Natural killer cell treated with Interleukin-12 subunit alpha and Interleukin-12 subunit beta and Interleukin-15 and Interleukin-18, amount 100 ng/mL, for 72 hours (primary cell): ENCODE measurements at places on chromosomes 2 and 18. TPM values are rescaled to one million over a fixed set of nuclear protein-coding genes. Genes with fewer than 3 reads are reported as not detected.

The TEX44 gene
- not detected for total RNA-seq

The PAPOLG gene
- 17.3 TPM for total RNA-seq

The IL36A gene
- total RNA-seq = not detected

The ZNF804A gene
- total RNA-seq = not detected

The TMEM37 gene
- not detected for total RNA-seq

The VRK2 gene
- 27.1 TPM for total RNA-seq

The CDK15 gene
- total RNA-seq = not detected

The RGPD4 gene
- total RNA-seq = 0.07 TPM

The FOXI3 gene
- total RNA-seq = not detected

The ANKRD62 gene
- not detected for total RNA-seq

The RNU2-63P gene
- 13.9 TPM for total RNA-seq

The YWHAQ gene
- total RNA-seq = 221 TPM

The MPP4 gene
- total RNA-seq = not detected

GRCh38 chr18:80210312-80211083 lies 36.8 kb downstream of the PARD6G start:
- no peak for DNase-seq

DNA sequence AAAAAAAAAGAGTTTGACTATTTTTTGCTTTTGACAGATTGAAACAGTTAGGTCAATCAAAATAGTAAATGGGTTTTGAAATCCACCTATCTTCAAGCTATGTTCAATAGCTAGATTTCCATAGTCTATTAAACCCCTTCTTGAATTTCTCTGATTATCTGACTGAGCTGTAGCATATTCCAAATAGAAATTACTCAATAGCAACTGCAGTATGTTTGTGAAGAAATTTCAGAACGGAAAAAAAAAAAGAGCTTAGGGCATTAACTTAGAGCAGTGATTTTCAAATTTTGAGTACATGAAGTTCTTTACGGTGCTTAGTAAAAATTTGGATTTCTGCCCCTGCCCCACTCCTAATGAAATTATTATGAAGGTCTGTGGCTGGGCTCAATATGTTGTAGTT lies 432.3 kb downstream of the LRP1B start:
- DNase-seq = no peak

GRCh38 chr2:28643911-28644334 lies 107.7 kb upstream of the PPP1CB start:
- no peak for DNase-seq

DNA sequence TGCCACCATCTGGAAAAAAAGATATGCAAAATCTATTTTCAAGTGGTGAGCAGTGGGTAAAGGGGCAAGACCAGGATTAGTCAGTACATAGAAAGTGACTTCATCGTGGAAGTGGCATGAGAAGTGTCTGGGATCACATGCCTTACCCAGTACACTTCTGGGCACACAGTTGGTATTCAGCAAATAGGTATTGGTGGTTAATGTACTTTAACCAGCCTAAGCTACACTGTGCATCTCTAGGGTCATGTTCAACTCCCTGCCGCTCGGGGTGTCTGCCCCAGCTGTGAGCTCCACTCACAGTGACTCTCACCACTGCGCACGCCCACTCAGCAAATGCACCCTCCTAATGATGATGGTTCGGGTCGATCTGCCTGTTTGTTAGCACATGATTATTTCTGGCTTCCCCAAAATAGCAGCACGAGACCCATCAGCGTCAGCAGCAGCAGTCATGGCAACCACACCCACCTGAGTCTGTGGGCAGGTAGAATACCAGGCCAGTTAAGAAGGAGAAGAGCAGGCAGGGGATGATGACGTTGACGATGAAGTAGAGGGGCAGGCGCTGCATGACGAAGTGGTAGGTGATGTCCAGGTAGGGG lies 11.1 kb downstream of the CHRNA1 start:
- no peak for DNase-seq

DNA sequence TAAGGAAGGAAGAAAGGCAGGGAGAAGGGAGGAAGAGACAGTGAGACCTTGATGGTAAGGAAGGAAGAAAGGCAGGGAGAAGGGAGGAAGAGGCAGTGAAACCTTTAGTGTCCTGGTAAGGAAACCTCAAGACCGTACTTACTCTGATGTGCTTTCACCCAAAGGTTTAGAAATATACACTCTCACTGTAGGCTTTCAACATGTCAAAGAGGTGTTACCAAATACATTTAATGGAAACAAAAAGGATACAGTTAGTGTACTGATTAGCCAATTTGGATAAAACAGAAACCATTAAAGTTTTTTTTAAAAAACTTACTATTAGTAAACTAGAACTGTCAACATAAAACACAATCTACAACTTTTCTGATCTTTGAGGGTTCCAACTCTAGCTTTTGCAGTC lies 7.1 kb downstream of the FBXO15 start:
- no peak for DNase-seq

- DNase-seq = no peak
Observed at GRCh38 chr2:106160786-106161261, 33.3 kb downstream of the UXS1 start.

DNA sequence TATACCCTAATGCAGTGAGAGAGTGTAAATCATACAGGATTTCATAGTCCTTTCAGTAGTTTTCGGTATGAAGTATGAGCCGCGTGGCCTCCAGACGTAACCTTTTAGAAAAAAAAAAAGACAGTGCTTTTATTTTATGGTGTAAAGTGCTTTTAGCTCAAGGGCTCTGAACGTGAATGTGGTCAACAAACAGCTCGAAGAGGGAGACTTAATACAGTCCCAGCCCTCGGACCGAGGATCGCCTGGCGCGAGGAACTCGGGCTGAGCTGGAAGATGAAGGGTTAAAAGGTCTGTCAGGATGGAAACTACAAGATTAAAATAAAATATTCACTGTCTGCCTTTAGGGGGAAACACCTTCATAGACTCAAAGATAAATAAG lies 4.0 kb upstream of the BCL11A start:
- no peak for DNase-seq

DNA sequence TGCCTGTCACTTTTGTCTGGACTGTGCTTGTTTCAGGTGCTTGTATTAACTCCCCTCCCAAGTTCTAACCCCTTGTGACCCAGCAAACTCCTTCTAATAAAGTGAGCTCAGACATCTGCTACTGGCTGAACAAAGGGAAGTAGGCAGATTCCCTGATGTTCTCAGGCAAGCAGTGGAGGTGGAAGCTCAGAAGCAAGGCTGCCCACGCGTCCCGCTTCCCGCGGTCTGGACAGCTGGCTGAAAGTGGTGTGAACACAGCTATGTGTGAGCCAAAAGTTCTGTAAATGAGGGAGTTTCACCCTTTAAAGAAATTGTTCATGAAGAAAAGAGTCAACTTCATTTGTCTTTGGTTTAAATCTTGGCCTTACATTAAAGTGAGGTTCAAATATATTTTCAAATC lies 40.0 kb downstream of the NAPG start:
- DNase-seq = no peak

DNA sequence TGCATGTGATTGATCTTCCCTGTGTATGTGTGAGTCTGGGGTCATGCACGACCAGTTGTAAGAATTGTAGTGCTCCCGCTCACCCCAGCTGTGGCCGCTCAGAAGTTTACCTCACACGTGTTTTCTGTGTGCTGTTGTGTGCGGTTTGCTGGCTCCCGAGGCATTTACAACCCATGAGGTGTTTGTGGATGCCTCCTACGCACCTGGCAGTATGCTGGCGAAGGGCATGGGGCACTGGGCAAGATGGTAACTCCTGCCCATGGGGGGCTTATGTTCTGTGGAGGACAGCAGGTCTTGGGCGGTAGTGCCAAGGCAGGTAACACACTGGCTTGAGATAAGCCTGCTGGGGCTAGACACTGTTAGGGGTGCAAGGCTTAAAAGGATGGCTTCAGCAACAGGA lies 102.6 kb upstream of the HS6ST1 start:
- no peak for DNase-seq

- no peak for DNase-seq
Observed at GRCh38 chr2:75523313-75524275, 37.1 kb downstream of the EVA1A start.

GRCh38 chr2:108619925-108620620 lies 85.8 kb downstream of the LIMS1 start:
- no peak for DNase-seq

DNA sequence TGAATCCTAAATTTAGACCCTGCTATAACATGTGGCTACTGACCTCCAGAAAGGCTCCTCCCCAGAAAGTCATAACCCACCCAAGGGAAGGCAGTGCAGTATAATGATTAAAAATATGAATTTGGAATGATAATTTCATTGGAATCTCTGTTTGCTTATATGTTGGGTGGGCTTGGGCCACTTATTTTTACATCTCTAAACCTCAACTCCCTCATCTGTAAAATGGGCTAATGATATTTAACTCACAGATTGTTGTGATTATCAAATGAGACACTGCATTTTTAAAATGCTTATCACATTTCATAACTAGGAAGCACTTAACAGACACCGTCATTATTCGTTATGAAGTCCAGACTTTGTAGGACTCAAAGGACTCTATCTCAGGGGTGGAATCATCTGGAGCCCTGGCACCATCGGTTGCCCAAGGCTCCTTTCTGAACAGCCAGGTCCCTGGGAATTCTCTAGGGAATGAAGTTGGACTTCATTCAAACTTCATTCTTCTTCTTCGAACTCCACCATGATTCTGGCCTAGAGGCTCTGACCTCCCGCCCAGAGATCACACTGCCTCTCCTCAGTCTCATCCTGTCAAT lies 33.1 kb upstream of the RMDN2 start:
- no peak for DNase-seq

GRCh38 chr2:238163481-238164198 lies 4.9 kb downstream of the ERFE start:
- peak; percentile 59 for DNase-seq

- no peak for DNase-seq
Observed at GRCh38 chr2:98009887-98010760, 14.4 kb upstream of the TMEM131 start.

DNA sequence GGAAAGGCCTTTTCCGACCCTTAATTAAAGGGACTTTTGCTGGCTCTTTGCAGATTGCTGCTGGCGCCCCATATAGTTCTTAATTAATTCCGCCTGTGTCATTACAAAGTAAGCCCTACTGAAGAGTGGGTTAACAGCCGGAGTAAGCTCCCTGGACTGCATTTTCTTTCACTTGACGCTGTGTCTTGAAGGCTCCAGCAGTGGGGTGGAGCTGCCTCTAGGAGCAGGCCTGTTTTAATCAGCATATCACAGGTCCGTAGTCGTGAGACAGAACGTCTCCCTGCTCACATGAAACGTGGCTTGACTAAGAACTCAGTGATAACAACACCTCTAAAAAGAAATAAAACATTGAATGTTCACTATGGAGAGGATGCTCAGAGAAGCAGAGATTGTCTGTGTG lies 329.9 kb upstream of the RAB12 start:
- DNase-seq = no peak

DNA sequence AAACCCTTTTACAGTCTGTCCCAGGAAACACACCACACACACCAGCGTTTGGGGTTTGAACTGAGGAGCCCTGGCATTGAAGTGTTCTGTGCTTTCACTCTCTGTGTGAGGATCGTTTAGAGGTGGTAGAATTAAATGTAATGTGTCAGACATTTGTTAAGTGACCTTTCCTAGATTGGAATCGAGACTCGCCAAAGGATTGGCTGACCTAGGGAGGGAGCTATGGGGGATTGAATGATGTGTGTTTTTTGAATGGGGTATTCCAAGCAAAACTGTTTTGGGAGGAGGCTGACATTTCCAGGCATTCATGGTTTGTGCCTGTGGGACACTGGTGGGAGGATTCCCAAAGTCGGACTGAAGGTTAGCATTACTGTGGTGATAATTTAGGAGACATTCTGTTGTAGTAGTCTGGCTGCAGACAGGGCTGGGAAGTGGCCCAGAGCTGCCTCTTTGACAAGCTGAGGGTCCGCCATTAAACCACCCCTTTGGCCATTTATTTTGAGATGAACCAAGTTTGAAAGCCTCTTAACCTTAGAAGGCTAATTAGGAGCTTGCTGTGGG lies 1.7 kb downstream of the MYO1B start:
- DNase-seq = no peak

DNA sequence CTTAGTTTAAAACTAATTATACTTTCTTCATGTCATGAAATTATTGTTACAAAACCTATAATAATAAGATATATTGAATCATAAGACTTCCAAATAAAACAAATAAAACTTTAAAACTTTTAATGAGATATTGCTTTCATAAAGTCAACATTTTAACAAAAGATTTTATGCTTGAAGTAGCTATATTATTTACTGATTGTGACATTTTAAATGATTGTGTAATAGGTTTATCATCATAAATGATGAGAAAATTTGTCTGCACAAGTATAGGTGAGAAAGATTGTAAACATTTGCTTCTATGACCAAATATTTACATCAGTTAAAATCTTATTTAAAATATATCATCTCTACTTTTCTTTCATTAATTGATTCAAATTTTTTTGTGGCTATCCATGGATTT lies 5.1 kb upstream of the GALNT13 start:
- no peak for DNase-seq

- DNase-seq = no peak
Observed at GRCh38 chr2:201532686-201533304, 81.3 kb downstream of the STRADB start.

DNA sequence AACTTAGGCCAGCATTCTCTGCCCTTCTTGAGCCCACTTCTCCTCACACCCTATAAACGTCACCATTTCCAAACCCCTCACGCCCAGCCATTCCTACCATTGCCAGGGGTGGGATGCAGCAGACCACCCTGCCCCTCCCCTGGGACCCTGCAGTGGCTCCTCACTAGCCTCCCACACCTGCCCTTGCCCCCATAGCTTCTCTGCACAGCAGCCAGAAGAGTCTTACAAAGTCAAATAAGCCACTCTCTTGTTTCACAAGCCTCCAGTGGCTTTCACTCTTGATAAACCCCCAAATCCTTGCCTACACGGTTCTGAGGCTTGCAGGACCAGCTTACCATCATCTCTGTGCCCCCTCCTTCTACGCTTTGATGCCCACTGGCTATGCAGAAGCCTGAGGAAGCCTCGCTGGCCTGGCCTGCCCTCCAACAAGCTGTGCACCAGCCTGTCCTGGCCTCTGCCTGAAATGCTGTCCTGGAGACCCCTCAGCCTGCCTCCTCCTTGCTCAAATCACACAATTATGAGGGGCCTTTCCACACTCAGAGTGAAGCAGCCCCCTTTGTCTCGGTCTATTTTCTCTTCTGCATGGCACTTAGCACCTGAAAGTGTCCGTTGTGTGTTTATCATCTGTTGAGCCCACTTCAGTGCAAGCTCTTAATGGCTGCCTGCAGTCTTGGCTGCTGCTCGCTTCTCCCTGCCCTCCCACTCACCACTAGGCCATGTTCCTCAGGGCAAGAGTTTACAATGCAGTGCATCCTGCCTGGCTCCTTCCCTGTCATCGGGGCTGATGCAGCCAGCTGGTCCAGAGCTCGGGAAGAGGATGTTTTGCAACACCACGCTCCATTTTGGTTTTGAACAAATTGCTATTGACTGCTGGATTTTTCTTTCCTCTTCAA lies 82.6 kb upstream of the RGPD5 start:
- DNase-seq = no peak

GRCh38 chr2:217258170-217258569 lies 398.3 kb upstream of the TNP1 start:
- no peak for DNase-seq

GRCh38 chr2:101704046-101704466 lies 6.5 kb downstream of the MAP4K4 start:
- no peak for DNase-seq
